ENCODE measurements at places on chromosomes 12 and 14. TPM values are rescaled to one million over a fixed set of nuclear protein-coding genes. Genes with fewer than 3 reads are reported as not detected.

Gene DHRS2
- total RNA-seq = not detected

Gene SDR9C7
- total RNA-seq = not detected

Gene YARS2
- total RNA-seq = 15.9 TPM

Gene ATP5F1B
- total RNA-seq = 277 TPM

Gene WSCD2
- 2.3 TPM for total RNA-seq

Gene CELA1
- not detected for total RNA-seq

GRCh38 chr14:71711619-71712018 lies 220.6 kb upstream of the RGS6 start:
- no peak for DNase-seq

- DNase-seq = no peak
Observed at GRCh38 chr14:78074561-78074960, 95.6 kb upstream of the NRXN3 start.

GRCh38 chr12:13204428-13204827 lies 7.9 kb downstream of the EMP1 start:
- no peak for DNase-seq

DNA sequence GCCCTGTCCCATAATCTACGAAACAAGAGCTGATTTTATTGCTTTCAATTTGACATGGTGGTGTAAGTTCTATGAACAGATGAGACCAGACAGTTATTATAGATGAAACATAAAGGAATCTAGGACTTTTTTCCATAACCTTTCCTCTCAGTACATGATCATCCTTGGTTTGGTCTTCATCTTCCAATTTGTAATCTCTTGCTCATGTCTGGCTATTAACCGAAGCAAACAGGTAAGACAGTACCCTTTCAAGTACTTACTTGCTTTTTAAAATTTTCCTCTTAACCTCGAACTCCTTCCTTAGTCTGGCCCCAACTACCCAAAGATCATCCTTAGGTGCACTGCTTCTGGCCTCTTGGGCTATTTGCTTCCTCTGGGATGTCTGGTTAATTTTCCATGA lies 1.2 kb downstream of the TSPAN31 start:
- DNase-seq = no peak

- no peak for DNase-seq
Observed at GRCh38 chr12:51242120-51242519, 3.5 kb downstream of the DAZAP2 start.

DNA sequence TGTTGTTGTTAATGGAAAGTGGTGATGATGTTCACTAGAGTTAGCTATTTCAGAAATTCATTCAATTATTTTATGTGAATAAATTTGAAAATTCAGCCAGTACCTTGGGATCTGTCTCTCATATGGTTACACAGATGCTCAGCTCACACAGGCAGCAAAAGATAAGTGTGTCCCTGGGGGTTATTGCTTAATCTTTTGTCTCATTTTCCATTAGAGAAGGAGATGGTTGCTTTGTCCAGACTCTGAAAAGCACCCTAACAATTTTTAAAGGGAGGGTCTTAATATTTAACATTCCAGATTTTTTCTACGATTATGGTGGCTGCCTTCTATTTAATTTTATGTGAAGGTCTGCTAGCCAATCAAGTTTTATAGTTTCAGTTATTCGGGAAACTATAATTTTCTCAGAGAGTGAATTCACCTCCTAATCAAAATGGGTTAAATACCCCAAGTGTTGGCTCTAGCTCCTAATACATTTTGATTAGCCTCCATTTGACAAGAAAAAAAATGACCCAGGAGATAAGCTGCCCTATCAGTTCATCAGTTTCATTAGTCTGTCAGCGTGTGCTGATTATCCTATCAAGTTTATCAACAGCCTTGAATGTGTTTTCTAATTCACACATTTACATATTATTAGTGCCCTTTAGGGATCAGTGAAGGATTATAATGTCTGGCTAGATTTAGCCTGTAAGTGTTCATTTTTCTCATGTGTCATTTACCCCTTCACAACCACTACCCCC lies 282.1 kb downstream of the TMTC2 start:
- no peak for DNase-seq

- no peak for DNase-seq
Observed at GRCh38 chr12:97940629-97941028, 478.0 kb downstream of the RMST start.

GRCh38 chr14:35044939-35045797 lies 904 bp upstream of the FAM177A1 start:
- DNase-seq = no peak

DNA sequence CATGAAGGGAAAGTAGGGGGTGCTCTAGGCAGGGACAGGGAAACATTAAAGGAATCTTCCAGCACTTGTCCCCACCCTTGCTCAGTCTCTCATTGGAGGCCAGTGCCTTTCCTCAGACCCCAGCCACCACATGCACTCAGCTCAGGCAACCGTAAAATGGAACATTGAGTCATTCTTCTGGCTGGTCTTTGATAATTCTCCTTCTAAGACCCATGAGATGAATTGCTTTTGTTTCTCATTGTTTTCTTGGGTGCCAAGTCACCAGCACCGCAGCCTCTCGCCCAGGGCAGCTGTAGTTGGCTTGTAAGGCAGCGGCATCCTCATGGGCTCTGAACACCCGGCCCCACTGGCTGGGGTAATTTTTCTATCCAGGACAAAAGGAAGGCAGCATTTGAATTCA lies 108.2 kb downstream of the PHETA1 start:
- DNase-seq = no peak

DNA sequence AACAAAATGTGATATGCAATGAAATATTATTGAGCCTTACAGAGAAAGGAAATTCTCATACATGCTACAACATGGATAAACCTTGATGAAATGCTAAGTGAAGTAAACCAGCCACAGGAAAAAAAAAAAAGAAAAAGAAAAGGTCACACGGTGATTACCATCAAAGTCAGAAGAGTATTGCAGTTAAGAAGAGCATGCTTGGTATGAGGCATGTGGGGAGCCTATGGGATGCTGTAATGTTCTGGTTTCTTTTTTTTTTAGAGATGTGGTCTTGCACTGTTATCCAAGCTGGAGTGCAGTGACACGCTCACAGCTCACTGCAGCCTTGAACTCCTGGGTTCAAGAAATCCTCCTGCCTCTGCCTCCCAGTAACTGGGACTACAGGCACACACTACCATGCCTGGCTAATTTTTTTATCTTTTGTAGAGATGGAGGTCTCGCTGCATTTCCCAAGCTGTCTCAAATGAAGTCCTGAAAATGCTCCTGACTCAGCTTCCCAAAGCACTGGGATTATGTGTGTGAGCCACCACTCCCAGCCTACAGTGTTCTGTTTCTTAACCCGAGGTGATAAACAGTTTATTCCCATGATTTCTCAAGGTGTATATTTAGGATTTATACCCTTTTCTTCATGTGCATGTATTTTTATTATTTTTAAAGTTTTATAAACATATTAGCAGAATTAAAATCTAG lies 96.2 kb downstream of the SEC23A start:
- DNase-seq = no peak

- DNase-seq = no peak
Observed at GRCh38 chr14:36506732-36507614, 13.1 kb downstream of the NKX2-1 start.
